ENCODE measurements at places on chromosomes 5 and 9.
A peak's percentile ranks its signal among the peaks of the same experiment; 100 is the strongest.

- DNase-seq = no peak
Observed at GRCh38 chr5:169989365-169989764, 9.1 kb upstream of the INSYN2B start.

- DNase-seq = no peak
Observed at GRCh38 chr5:143101121-143101520, 302.4 kb downstream of the NR3C1 start.

DNA sequence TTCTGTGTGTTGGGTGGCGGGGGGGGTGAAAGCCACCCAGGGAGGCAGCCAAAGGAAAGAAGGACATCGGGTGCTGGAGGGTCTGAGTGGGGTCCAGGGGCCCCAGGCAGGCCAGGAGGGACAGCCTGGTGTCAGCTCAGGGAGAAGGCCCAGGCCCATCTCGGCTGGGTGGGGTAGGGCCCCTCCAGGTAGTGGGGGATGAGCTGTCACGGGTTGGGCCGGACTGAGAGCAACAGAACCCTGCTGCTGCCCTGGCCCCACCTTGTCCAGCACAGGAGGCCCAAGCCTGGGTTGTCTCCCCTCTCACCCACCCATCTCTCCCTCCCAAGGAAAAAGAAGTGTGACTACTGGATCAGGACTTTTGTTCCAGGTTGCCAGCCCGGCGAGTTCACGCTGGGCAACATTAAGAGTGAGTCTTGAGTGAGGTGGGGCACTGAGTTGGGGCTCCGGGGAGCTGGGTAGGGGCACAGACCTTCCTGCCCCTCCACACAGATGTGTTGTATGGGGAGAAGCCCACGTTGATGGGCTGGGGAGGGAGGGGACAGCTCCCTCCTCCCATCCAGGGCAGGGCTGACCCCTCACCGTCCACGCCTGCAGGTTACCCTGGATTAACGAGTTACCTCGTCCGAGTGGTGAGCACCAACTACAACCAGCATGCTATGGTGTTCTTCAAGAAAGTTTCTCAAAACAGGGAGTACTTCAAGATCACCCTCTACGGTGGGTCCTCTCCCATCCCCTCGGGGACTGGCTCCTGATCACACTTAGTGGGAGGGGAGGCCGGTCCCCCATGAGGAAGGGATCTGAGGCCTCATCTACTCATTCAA is 2.3 kb downstream of the LCN2 start:
- DNase-seq = no peak

DNA sequence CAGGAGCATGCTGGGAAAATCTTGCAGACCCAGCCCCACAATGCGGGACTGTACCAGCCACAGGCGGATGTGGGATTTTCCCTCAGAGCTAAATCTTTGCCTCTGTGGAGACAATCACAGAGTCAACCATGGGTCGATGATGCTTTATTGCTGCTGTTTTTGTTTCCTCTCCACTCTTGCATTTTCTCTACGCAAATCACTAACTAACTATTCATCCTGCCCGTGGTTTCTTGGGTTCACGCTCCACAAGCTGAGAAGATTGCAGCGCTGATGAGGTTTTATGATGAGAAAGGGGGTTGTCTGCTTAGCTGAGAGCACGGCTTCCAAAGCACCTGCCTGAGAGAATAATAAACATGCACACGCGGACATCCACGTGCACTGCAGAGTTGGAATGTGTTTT is 500.2 kb upstream of the ADAMTS16 start:
- DNase-seq = no peak

DNA sequence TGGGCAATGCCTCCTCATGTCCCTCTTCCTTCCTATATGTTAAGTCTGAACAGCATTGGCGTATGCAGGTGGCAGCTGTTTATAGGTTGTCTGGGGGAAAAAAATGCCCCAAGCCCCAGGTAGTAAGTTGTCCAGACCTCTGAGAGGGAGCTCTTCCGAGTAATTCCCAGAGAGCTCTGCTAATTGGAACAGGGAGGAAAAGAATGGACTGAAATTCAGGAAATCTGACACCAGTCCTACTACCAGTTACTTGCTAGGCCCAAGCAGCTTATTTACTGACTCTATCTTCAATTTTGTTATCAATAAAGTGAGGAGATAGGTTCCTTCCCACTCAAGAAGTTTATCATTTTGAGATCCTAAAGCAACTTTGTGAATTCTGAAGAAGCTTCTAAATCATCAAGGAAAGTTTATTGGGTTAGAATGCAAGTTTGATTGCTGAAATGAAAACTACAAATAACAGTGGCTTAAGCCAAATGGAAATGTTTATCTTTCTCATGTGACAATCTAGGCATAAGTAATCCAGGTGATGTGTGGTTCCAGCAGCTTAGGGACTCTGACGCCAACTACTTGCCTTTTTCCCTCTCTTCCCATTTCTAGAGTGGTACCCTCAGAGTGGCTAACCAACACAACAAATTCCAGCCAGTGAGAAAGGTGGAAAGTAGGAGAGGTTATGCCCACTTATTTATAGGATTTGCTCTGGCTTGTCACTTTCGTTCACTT is 5.6 kb downstream of the STK32A start:
- no peak for DNase-seq

- no peak for DNase-seq
Observed at GRCh38 chr5:153425914-153426313, 64.6 kb upstream of the GRIA1 start.

DNA sequence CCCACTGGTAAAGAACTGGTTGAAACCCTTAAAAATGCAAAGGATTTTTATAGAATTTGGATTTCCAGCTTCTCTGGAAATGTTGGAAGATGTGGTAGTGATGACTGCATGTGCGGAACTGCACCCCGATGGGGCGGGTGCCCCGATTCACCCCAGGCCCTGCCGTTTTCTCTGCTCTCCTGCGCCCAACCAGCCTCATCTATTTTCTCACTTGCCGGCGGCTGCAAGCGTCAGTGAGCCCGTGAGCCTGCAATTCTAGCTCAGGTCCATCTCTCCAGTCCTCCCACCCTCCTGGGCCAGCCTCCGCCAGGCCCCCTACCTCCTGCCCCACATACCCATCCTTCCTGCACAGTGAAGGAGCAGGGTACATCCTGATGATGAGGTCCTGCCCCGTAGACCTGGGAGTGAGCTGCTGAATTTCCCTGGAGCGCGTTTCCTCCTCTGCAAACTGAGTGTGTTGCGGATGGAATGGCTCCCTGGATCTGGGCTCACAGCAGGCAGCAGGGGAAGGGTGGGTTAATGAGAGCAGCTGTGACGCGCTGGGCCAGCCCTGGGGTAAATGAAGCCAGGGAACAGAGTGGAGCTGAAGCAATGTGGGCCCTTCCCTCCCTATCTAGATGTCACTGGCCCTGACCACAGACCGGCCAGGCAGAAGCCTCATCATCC is 45.9 kb upstream of the PHYKPL start:
- DNase-seq = no peak

DNA sequence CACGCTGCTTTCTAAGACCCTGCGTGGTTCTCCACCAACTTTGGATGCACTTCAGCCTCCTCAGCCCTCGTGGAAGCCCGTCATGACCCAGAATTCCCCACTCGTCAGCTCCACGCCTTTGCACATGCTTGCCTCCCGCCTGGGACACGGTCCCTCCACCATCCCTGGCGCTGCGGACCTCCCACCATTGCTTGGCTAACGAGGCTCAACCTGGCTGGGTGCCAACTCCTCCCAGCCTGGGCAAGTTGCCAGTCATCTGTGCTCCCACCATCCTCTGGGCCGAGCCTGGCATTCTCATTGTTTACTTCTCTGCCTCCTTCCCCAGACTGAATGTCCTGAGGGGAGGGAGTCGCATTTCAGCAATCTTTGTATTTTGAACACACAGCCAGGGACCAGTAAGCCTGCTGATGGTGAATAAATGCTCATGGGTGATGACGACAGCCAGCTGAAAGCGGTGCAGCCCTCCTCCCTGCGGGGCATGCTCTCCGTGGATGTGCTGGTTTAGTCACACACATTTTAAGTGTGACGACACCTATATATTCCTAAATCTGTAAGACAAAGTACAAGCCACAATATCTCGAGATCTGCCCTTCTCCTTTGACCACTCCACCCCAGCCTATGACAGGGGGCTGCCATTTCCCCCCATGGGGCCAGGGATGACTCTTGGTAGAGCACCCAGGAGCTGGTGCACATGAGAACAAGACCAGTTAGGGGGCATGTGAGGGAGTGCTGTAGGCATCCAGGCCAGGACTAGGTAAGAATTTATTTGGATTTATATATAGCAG is 37.6 kb downstream of the ANKRD33B start:
- peak; percentile 95 for DNase-seq

GRCh38 chr9:80792726-80793125 is 896.6 kb downstream of the TLE1 start:
- no peak for DNase-seq

DNA sequence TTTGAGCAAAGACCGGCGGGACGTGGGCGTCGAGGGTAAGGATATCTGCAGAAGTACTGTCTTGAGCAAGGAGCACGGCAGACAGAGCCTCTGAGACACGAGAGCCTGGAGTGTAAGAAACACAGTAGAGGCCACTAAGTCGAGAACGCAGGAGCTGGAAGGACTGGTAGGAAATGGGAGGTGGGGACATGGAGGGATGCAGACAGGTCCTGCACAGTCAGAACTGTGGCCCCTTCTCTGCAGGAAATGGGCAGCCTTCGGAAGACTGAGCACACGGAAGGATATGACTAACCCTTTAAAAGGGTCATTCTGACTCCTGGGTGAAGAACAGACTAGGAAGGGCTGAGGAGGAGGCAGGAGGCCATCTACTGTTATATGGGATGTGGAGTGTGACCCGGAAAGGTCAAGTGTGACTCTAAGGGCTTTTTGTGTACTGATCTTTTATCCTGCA is 1.4 kb upstream of the CAMSAP1 start:
- DNase-seq = no peak

DNA sequence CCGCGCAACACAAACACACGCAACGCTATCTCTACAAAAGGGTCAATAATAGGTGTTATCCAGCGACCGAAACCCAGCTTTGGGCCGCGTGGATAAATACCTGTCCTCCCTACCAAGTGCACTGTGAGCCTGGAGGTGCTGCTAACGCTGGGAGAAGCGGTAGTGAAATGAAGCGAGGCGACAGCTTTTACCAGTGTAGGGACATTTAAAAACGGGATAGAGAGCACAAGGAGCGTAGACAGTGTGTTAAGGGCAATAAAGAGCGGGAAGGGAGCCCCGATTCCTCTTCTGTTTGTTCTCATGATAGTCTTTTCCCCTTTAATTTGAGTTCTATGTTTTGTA is 421 bp upstream of the DEPDC1B start:
- DNase-seq = no peak

GRCh38 chr5:96961053-96961452 is 25.2 kb downstream of the LNPEP start:
- no peak for DNase-seq

- DNase-seq = no peak
Observed at GRCh38 chr9:97292200-97292599, 15.3 kb upstream of the CCDC180 start.

DNA sequence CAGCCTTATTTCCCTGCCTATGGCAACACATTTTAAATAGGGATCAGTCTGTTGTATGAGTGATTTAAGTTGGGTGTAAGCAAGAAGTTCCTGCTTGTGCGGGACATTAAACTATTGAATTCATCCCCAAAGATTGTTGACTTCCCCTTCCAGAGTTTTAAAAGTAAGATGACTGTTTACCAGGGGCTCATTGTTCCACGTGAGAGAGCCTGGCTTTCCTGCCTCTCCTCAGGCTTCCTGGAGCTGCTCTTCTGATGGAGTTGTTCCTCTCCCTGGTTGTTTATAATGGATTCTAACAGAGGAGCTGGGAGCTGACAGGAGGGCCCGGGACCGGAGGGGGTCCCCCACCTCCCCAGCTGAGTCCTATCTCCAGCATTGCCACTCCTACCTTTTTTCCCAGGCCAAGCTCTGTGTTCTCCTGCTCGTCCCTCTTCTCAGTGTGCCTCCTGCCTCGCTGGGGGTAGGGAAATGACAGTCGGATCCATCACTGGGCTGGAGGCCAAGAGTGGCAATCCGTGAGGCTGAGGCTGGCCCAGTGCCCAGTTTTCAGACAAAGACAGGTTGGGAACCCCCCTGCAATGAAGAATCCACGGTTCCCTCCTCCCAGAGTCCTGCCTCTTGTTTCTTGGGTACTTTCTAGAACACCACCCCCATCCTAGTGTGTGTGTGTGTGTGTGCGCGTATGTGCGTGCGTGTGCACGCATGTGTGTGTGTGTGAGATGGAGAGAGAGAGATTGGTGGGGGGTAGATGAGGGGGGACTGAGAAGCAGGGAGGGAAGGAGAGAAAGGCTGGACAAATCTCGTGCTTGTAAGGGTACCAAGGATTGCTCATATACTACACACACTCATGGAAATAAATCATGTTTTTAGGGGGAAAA is 123.7 kb upstream of the NFIB start:
- no peak for DNase-seq

GRCh38 chr5:174384509-174384947 is 339.0 kb downstream of the NSG2 start:
- no peak for DNase-seq

DNA sequence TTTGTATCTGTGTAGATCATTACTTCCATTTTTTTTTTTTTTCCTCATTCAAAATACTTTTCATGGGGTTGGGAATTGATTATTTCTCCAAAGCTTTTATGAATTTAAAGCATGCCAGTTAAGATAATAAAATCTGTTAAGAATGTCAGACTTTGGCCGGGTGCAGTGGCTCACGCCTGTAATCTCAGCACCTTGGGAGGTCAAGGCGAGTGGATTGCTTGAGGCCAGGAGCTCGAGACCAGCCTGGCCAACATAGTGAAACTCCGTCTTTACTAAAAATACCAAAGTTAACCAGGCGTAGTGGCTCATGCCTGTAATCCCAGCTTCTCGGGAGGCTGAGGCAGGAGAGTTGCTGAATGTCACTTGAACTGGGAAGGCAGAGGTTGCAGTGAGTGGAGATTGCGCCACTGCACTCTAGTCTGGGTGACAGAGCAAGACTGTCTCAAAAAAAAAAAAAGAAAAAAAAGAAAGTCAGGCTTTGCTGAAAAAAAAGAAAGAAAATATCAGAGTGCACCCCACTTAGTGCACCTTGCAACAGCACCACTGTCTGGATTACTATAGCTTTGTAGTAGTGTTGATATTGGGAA is 18.5 kb downstream of the TBC1D2 start:
- no peak for DNase-seq

DNA sequence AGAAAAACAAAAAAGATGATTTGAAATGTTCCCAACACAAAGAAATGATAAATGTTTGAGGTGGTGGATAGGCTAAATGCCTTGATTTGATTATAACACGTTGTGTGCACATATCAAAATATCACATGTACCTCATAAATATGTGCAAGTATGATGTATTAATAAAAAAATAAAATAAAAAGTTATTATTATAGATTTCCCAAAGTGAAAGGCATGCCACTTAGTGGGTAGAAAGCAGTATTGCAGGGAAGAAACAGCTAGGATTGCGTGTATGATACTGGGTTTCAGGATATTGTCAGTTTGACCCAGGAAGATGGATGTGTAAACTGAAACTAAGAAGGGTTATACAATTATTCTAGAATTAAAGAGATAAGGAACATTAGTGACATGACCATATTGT is 3.6 kb upstream of the TMEM38B start:
- DNase-seq = no peak

GRCh38 chr5:128770907-128771306 is 194.4 kb upstream of the SLC27A6 start:
- no peak for DNase-seq

DNA sequence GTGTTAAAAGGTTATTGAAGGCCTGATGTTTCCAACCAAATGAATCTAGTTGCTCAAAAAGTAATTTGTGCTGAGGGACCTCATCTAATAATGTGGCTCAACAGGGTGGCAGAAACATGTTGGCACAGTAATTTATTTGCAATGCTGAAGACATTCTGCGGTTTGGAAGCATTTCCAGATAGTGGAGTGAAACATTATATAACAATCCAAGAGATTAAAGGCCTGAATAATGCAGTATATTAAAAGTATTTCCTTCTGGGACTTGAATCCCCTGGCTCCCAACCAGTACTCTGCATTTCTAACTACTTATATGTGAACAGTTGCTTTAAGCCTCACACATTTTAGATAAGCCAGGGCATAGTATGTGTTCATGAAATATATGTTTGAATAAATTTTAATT is 25.9 kb upstream of the ALDH1A1 start:
- no peak for DNase-seq

All from NCI-H1417 treated with DMSO at 0.1 percent for 48 hours (cell line).